ENCODE measurements at places on chromosomes 13 and 19.

DNA sequence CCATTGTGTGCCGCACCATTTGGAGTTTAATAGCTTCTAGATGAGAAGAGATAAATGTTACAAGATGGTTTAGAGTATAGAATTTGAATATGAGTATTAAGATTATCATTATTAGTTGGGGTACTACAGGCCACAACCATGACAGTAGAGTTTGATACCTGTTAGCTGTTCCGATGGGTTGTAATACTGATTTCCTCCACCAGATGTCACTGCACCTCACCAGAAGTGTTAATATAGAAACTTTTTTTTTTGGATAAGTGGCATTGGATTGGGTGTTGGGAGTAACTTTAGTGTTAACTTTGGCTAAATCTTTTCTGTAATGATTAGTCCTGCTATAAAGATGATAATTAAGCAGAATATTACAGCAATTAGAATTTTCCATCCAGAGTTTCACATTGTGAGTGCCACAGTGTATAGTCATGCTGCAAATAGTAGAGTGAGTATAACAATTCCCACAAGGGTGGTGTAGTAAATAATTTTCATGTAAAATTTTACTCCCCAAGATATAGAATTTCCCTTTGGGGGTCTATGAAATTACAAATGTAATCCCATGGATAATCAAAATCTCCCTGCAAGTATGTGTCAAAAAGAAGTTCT, 56.3 kb downstream of the PSG3 start:
- DNase-seq: no peak

- DNase-seq: no peak
Measured at GRCh38 chr19:47049307-47049700, 880 bp upstream of the TMEM160 start.

- no peak for DNase-seq
Measured at GRCh38 chr19:1408300-1409203, 1.2 kb downstream of the DAZAP1 start.

- DNase-seq: no peak
Measured at GRCh38 chr19:41354343-41354953, 726 bp upstream of the TGFB1 start.

DNA sequence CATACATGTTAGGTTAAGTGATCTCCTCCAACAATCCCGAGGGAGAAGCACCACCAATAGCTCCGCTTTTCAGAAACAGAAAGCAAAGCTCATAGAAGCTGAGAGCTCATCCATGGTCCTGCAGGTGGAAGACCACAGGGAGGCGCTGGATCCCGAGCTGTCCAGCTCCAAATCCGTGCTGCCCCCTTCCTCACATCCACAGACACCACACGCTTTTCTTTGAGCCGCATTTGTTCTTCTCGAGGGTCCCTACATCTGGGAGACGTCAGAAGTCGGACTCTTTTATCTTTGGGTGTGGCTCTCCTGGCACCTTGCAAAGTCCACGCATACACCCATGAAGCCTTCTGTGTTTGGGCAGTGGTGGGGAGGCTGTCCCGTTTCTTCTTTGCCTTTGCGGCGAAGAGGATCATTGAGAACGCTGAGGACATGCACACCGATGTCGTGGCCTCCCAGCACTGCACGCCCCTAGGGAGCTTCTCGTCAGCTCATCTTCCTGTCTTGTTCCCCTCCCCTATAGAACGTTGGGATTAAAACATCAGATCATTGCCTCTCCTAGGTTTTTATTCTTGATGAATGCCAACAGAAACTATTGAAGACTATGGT, 184.8 kb downstream of the TEX29 start:
- DNase-seq: no peak

GRCh38 chr19:52957591-52957990, 5.1 kb downstream of the ZNF816 start:
- no peak for DNase-seq

GRCh38 chr13:19927117-19927748, 31.3 kb upstream of the ZMYM2 start:
- DNase-seq: no peak

- DNase-seq: no peak
Measured at GRCh38 chr13:37138169-37138568, 32.7 kb upstream of the CSNK1A1L start.

- no peak for DNase-seq
Measured at GRCh38 chr19:2381148-2381820, 21.2 kb downstream of the TMPRSS9 start.

GRCh38 chr19:23394511-23394910, 760 bp downstream of the ZNF91 start:
- no peak for DNase-seq

DNA sequence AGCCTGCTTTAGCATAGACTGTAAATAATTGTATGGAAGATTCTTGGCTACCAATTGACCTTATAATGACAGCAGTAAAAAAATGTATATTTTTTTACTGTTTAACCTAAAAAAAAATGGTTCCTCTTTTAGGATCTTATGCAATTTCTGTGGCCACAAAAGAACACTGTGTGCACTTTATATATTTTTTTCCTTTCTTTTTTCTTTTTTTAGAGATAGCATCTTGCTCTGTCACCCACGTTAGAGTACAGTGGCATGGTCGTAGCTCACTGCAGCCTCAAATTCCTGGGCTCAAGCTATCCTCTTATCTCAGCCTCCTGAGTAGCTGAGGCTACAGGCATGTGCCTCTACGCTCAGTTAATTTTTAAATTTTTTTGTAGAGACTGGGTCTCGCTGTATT, 6.1 kb downstream of the FLT3 start:
- no peak for DNase-seq

DNA sequence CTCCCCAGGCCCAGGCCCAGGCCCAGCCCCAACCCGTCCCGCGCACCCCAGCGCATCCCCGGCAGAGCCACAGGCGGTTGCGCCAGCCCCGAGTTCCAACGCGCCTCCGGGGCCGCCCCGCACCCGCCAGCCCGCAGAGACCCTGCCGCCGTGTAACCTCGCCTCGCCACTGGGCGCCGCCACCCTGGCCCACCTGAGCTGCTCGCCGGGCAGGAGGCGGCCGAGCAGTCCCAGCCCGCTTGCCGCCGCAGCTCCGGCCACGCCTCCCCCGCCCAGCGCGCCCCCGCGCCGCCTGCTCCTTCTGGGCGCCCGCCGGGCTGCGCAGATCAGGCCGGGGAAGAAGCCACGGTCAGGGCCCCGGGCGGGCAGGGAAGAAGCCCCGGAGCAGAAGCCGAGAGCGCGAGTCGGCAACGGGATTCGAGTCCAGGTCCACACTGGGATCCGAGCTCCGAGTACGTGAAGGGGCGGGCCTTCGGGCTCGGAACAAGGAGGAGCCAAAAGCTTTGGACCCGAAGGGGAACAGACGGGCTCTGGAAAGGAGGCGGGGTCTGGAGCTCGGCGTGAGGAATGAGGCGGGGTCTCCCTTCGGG, at the start of gene MBOAT7:
MBOAT7 (minus strand) TSS at position 436 of the 590 bp plus-strand sequence. CDS start 1,072 bp downstream, outside the sequence.
- DNase-seq: no peak

DNA sequence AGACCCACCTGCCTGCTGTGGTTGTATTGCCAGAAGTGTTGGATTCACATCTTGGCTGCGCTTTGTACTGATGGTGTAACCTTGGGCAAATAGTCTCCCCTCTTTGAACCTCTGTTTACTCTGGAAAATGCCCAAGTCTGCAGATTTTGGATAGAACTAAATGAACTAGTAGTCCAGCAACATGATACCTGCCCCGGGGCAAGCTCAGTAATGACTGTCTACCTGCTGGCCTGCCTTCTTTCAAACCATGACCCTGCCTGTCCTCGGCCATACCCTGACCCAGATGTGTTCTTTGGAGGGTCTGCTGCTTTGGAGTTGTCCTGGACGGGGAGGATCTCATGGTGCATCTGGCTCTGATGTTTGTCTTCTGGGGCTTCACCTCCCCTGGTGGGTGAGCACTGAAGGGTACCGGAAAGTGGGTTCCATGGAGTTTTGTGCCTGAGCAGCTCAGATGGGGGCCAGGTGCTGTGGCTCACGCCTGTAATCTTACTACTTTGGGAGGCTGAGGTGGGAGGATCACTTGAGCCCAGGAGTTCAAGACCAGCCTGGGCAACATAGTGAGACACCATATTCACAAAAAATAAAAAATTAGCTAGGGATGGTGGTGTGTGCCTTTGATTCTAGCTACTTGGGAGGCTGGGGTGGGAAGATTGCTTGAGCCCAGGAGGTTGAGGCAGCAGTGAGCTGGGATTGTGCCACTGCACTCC, 59.5 kb downstream of the TNFRSF19 start:
- no peak for DNase-seq

DNA sequence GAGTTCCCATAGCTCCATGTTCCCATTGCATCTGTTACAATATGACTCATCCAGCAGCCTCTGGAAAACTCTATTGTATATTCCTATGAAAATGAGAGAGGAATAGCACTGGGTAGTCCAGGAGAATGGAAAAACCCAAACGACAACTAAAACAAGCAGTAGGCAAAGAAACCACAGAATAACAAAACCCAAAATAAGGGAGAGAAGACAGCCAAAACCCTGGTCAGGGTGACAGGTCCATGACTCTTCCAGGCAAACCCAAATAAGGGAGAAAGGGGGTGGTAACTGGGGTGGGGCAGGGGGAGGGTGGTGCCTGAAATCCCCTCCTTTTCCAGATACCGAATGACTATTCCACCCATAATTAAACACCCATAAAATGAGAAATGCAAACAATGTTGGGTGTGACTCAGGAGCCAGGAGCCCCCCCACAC, 4.0 kb upstream of the ZNF8 start:
- DNase-seq: no peak

GRCh38 chr13:91155512-91156114, 191.9 kb upstream of the MIR17HG start:
- no peak for DNase-seq

- no peak for DNase-seq
Measured at GRCh38 chr19:30690935-30691818, 319.0 kb downstream of the ZNF536 start.

DNA sequence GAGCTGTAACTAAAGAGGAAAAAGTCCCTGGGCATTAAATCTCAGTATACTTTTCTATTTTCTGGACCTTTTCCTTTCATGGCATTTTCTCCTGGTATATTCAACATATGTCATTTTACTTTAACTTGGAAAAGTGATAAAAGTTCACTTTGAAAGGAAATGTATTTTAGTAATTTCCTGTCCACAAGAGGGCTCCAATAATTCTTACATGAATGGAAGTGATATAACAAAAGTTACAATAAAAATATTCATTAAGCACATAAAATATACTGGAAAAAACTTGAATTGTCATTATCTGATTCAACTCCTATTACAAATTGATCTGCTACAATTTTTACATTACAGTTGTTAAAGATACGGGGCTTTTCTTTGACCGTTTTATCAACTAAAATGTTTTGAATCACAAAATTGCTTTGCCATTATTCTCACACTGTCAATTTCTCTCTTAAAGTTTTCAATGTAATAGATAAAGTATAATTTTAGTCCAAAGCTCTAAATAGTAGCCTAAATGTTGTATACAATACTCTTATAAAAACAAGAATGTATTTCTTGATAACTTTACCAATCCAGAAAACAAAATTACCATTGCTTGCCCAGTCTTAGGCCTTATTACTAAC, 4.9 kb downstream of the UBL3 start:
- DNase-seq: no peak

GRCh38 chr13:67277581-67277980, 47.4 kb upstream of the PCDH9 start:
- DNase-seq: no peak

DNA sequence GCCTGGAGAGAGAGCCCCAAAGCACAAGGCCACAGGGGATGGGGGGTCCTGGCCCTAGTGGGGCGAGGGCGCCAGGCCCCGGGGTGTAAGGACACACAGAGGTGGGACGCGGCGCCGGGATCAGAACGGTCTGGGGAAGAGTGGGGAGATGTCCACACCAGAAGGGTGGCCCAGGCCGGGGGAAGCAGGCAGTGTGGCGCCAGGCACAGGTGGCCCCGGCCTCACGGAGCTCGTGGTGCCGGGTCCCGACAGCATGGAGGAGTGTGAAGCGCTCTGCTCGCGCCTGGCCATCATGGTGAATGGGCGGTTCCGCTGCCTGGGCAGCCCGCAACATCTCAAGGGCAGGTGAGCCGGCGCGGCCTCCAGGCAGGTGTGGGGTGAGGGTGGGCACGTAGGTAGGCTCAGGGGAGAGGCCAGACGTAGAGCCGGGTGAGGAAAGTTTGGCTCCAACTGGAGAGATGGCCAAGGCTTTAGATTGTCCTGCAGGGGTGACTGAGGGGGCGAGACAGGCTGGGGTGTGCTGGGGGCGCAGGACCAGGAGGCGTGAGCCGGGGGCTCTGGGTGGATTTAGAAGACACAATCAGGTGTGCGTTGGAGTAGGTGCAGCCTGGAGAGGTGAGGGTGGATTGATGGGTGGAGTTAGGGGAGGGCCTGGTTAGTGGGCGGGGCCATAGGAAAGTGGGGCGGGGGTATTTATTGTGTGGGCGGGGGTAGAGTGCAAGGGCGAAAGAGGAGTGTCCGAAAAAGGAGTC, 2.9 kb upstream of the ARHGAP45 start:
- DNase-seq: no peak

- DNase-seq: no peak
Measured at GRCh38 chr13:31050486-31051400, 111.0 kb downstream of the HSPH1 start.

DNA sequence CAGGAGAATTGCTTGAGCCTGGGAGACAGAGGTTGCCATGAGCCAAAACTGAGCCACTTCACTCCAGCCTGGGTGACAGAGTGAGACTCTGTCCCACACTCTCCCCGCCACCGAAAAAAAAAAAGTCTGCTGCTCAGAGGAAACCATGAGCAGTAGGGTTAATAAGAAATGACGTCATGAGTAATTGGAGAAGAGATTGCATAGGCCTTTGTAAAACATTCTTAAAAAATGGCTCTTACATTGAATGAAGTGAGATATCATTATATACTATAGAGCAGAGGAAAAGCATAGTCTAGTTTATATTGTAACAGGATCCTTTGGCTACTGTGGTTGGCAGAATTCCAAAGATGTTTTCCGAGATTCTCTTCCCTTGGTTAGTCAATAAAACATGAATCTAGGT, 228.2 kb downstream of the PCDH20 start:
- DNase-seq: no peak

DNA sequence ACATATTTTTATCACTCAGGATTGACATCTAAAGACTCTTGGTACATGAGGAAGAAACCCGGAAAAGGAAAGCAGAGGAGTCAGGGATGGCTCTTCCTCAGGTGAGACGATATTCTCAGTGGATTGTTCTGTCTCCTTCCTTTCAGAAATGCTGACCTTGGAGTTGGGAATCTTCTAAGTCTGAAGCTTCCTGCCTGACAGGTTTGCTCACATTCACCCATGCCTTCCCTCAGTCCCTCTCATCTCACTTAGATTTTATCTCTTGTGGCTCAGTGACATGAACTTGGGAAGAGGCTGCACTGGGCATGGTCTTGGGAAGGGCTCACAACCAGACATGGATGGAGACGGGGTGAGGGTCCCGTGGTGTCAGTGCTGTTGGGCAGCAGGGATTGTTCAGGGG, 6.7 kb downstream of the ZNF525 start:
- DNase-seq: no peak

- no peak for DNase-seq
Measured at GRCh38 chr19:28636016-28636629, 576.8 kb downstream of the UQCRFS1 start.
